NCI-H1930 (cell line): ENCODE measurements at places on chromosomes 5 and 9.

DNA sequence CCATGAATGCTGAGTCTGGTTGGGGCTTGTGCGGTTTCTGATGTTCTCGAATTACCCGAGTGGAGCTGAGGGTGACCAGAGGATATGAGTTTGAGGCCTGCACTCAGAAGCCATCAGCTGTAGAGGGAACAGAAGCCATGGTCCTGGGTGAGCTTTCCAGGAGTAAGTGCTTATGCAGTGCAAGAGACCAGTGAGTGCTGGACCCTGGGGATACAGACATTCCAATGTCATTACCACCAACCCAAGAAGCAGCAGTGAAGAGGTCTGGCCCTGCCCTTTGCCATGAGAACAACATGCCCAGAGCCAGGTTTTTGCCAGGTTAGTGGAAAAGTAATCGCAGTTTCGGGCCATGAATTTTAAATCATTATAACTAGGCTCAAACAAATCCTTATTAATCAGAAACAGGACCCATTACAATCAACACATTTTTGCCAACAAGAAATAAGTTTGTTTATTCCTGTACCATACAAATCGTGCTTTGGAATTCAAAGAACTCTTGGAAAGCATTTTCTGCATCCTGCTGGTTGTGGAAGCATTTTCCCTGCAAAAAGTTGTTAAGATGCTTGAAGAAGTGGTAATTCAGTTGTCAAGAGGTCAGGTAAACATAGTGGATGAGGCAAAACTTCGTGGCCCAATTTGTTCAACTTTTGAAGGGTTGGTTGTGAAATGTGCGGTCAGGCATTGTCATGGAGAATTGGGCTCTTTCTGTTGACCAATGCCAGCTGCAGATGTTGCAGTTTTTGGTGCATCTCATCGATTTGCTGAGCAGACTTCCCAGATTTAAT, 154.6 kb downstream of the SYK start:
- no peak for DNase-seq

DNA sequence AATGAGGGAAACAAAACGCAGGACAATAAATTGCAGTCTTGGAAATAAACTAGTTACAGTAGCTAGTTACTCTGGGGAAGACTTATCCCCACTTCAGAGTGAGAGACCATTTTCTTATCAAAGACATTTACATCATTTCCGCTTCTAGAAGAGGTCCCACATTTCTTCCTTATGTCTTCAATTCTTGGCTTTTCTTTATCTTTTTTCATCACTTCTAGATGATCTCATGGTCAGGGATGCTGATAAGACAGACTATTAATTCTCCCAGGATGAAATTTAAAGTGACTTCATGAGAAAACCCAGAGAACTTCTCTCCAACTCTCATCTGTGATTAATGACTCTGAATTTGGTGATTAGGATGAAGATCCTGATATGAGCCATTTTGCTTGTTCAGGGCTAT, 229.1 kb downstream of the MTRR start:
- DNase-seq = no peak

DNA sequence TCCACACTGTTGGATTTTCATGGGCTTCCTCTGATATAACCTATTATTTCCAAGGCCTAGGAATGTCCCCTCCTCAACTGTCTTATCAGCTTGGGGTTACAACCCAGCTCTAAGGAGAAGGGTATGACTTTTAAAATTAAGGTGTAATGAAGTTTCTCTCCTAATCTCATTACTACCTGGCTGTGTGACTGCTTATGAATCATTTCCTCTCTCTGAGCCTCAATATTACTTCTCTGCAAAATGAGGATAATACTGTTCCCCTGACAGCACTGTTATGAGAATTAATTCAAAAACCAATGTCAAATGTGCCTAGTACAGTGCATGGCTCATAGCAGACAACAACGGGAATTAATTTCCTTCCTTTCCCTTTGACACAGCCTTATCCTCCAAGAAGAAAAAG, 118.9 kb downstream of the NR6A1 start:
- no peak for DNase-seq

DNA sequence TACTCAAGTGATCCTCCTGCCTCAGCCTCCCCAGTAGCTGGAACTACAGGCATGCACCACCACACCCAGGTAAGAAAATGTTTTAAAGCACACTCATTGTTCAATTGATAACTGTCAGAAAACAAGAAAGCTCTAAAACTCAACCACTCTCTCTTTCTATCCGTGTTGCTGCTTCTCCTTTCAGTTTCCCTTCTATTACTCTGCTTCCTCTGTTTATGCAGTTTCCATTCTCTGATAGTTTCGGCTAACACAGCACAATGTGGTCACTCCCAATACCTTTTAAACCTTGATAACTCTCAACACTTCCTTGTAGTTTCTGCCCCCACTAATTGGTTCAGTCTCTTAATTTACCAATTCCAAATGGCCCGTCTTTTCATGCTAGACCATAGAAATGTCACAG, 59.2 kb upstream of the NR4A3 start:
- DNase-seq = no peak

- DNase-seq = no peak
Measured at GRCh38 chr9:73738741-73739530, 587.3 kb downstream of the ANXA1 start.

- DNase-seq = no peak
Measured at GRCh38 chr5:160089531-160089930, 29.7 kb downstream of the PWWP2A start.

DNA sequence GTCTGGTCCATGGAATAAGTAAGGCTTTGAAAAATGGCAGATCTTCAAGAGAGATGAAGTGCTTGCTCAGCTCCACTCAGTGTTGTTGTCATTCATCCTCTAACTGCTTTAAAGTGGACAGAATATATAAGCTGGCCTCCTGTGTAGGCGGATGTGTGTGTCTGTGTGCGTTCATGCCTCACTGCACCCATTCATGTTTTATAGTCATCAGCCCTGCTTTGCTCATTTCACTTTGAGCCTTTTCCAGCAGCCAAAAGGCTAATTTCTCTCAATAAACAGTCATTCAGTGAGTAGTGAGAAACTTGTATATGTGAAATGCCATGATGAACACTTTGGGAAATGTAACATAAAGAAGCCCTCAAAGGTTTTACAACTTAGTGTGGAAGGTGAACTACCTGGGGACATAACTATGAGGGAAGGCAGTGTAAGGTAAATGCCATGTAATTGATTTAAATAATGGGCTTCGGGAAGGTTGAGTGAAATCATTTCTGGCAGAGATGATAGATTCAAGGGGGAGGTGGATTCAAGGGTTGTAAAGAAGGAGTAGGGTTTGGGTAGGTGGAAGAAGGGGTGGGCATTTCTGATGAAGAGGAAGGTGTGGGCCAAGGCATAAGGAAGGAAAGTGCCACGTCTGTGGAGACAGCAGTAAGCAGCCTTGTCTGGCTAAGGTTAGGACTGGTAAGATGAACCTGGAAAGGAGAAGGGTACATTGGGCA, 15.7 kb downstream of the TTC23L start:
- DNase-seq = no peak

DNA sequence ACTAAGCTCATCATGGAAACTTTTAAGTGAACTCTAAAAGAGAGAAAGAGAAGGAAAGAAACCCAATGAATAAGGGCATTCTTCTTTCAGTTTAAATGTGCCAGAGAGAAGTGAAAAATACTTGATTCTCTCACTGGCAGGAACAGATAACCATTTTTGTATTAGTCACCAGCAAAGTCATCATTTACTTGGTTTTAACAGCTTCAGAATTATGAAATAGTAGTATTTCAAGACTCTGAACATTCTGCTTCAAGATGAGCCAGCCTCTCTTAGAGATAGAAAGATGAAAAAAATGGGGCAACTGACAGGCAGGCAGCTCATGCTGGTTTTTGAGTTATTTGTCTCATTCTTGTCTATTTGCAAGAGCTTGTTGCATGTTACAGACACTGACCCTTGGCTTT, 103.5 kb downstream of the GCNT1 start:
- DNase-seq = no peak

- no peak for DNase-seq
Measured at GRCh38 chr5:118918232-118918631, 70.1 kb downstream of the DTWD2 start.

DNA sequence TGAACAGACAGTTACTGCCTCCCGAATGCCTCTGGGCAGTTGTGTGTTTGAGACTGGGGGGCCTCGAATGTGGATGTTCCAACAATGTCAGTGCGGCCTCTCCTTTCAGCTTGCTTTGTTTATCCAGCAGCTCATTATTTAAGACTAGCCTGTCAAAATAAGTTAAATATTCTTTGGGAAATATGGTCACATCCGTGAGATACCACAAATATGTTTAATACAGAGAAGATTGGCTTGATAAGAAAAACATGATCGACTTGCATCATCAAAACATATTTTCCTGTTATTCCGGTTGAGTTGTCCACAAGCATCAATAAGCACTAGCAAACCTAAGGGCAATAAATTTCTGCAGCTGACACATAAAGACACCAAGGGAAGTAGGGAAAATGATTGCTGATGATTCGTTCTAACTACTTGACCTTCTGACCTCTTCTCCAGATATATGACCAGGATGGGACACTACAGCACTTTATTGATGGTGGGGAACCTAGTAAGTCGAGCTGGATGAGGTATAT, 66.5 kb downstream of the PRDM6 start:
- no peak for DNase-seq

GRCh38 chr5:514101-514485, 10.2 kb downstream of the SLC9A3 start:
- DNase-seq = no peak

DNA sequence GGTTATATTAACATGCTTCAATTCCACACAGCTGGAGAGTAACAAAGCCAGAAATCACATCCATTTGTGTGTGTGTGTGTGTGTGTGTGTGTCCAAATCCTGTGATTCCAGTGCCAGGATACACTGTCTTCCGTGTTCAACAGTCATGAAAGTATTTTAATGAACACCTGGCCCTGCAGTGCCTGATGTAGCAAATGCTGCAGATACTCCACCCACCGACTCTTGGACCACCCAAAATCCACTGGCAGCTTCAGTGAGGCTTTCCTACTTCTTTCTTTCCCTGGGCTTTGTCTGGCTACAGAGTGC, 13.1 kb upstream of the INSYN2B start:
- DNase-seq = no peak

GRCh38 chr5:69484891-69485290, 7.7 kb upstream of the OCLN start:
- DNase-seq = no peak

GRCh38 chr5:77129391-77129990, 42.4 kb upstream of the ZBED3 start:
- DNase-seq = no peak

DNA sequence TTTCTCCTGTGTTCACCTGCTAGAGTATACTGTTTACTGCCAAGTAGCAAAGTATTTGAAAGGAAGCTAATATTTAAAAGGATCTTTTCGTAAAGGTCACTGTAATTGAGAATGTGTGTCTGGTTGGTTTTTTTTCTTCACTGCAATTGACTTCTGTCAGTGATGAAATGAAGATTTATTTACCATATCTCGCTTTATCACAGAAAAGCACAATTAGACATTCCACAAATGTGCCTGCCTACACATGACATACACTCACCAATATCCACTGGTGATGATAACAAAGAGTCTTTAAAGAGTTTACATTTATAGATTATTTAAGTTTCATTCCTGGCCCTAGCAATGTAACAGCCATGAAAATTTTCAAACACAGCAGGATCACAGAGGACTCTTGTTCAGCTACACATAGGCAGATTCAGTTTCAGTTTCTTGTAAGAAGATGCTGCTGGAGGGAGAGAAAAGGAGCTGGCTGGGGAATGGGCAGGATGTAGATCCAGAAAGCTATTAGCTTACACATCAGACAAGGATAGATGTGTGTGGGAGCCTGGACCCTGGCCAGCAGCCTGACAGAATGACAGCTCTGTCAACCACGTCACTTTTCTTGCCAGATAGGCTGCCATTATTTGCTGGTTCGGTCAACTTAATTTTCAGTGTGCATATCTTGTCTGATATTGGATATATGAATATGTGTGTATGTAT, 104.0 kb downstream of the GDNF start:
- no peak for DNase-seq

GRCh38 chr5:173771121-173771724, 116.9 kb upstream of the CPEB4 start:
- DNase-seq = no peak

- DNase-seq = no peak
Measured at GRCh38 chr5:9761706-9762105, 131.6 kb upstream of the TAS2R1 start.

DNA sequence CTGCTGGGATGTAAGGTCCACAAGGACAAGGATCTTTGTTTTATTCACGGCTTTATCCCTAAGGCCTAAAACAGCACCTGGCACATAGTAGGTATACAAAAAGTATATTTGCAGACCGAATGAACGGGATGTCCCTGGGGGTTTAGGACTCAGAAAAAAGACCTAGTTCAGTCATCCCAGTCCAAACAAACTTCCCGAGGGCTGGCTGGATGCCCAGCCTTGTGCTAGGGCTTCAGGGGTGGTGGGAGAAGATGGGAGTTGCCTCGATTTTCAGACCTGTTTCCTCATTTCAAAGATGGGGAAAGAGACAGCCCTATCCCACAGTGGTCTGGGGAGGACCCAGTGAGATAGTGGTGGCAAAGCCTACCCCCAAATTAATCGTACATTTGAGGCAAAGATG, 3.0 kb upstream of the PROB1 start:
- DNase-seq = no peak

DNA sequence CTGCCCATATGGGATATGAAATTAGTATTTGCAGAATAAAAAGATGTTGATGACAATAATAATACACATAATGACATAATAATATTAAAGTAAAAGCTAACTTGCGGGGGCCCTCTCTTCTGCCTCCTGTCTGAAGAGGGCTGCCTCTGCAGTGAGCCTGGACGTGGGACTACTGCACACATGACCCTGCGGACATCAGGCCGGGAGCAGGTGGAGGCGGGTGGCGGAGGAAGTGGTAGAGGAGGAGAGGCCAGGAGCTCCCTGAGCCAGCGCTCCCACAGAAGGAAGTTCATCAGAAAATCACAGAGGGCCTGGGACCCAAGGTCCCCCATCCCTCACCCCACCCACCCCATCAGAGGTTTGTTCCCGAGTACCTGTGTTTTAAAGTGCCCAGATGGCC, 60.5 kb downstream of the ROPN1L start:
- no peak for DNase-seq

GRCh38 chr9:121564504-121565260, 65.0 kb upstream of the GGTA1 start:
- no peak for DNase-seq

DNA sequence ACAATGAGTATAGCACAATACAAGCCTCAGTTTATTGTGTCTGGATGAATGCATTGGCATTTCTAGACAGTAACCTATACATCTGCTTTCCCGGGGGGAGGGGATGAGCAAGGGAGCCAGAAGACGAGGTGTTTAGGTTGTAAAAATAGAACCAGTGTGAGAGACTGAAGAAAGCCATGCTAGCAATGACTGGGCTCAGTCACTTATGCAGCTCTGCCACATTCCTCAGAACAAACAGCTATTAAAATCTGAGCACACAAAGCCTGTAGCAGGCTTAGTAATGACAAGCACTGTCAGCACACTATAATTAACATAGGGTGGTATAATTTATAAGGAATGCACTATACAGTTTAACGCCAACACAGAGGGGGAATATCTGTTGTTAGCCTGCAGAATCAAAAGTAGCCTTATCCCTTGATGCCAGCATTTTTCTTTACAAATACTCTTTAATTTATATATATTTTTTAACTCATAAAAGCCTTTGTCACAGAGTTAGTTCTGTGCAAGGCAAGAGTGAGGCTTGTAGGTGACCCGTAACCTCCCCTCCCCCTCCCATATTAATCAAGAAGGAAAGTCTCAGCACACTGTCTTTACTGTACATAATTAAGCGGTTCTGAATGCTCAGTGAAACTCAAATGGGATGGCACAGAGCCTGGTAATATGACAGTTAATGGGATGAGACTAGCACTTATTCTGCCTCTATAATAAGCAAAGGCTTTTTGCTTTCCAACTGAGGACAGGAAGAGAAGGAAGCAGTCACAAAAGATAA, 295.4 kb downstream of the CSNK1G3 start:
- DNase-seq = no peak
